ENCODE measurements at places on chromosomes 7 and 10.

DNA sequence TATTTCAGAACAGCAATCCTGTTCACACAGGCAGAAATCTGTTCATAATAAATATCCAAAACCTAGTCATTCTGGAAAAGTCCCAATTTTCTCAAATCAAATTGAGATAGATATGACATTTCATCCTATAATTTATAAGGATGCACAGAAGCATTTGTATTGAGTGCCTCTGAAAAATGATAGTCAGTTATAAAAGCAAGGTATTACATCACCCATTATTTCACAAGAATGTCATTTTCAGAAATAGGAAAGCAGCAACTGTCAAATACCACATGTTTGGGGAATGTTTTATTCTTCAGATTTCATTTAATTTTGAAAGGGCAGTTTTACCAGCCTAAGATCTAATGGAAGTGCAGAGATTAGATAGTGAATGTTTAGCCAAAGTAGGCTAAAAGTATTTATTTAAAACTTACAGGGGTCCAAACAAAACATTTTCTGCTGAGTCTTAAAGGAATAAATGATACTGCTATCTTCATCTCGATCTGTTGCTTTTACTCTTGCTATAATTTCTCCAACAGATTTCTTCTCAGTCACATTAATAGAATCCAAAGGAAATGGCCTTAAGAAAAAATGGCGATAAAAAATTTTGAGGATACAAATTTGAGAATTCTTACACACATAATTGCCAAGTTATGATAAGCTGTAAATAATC, 185.8 kb downstream of the HGF start:
- DNase-seq: no peak

DNA sequence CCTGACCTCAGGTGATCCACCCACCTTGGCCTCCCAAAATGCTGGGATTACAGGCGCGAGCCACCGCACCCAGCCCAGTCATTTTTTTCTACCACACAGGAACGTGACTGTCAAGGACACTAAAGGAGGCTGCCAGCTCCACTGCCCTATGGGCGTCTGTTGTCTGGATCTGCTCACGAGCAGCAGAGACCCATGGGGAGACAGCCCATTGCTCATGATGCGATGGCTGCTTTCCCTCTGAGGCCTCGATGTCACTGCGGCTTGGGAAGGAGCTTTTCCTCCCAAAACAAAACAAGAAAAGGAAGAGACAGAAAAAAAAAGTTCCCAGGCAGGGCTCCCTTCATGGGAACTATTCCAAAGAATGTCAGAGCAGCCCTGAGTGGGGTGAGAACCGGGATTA, 70.5 kb downstream of the DENND2A start:
- DNase-seq: no peak

GRCh38 chr7:64045301-64046040, at the start of gene ZNF727:
TSS of gene ZNF727 (plus strand) at chr7:64045434. CDS start at chr7:64045622, 188 bp downstream.
- no peak for DNase-seq

DNA sequence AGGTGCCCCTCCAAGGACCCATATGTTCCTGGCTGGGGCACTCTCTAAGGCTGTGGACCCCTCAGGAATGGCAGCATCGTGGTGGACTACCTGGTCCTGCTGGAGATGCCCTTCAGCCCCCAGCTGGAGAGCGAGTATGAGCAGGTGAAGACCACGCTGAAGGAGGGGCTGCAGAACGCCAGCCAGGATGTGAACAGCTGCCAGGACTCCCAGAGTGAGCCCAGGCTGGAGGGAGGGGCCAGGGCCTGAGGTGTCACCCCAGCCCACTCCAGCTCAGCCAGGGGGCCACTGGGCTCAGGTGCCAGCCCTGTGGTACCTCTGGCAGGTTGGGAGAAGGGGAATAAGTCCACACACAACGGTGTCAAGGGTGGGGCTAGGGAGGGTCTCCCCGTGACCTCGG, 4.7 kb upstream of the MUC12 start:
- no peak for DNase-seq

DNA sequence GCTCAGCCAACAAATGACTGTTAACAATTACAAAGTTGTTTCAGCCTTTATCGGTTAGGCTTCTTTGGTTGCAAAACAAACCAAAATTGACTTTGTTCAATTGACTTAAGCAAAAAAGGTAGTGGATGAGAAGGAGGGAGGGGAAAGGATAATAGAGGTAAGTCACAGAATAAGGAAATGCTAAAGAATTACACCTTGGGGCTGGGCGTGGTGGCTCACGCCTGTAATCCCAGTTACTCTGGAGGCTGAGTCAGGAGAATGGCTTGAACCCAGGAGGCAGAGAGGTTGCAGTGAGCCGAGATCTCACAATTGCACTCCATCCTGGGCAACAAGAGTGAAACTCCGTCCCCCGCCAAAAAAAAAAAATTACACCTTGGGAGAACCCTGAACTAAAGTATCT, 41.4 kb downstream of the AHCYL2 start:
- no peak for DNase-seq

DNA sequence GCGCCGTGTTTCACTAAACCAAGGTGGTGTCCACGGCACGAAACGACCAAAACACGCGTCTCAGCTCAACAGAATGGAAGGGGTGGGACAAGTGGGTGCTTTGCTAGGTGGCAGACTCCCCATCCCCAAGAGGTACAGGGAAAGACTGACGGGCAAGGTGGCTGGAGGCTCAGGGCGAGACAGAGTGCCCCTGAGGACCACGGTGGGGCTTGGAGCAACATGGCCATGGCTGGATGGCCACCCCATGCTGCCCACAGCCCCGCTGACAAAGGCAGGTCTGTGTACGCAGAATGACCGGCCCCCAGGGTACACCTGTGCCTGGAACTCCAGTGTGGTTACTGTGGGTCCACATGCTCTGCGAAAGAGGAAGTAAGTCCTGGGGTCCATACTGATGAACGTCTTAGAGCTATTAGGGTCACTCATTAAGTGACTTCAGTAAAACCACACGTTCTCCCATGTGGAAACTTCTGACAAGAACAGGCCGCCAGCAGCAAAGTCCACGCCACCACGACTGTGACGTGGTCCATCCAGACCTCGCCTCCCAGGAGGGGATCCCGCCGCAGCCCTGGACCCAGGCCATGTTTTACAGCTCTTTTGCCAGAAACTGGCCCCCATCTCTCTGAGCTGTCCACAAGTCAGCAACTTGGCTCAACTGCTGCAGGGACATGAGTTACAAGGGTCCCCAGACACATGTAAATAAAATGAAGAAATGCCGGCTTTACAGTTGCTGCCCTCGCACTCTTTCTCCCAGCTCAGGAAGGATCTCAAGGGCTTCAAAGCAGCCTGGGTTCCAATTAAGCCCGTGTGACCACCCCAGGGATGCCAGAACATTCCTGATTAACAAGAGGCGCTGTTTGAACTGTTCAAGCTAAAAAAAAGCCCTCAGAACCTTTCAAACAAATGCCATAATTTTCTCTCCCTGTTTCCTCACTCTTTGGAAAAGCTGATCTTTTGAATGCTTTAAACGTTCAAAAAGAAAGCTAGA, 66.8 kb downstream of the MAD1L1 start:
- no peak for DNase-seq

All from activated CD8-positive, alpha-beta memory T cell treated with anti-CD3 and anti-CD28 coated beads for 1 hour (primary cell).